Stimulated activated naive CD4-positive, alpha-beta T cell (primary cell): ENCODE measurements at places on chromosomes 11 and 22.

GRCh38 chr22:43276321-43276720, 66.9 kb downstream of the SCUBE1 start:
- DNase-seq: no peak

- DNase-seq: no peak
Measured at GRCh38 chr11:116879800-116880625, 42.6 kb upstream of the APOA1 start.

DNA sequence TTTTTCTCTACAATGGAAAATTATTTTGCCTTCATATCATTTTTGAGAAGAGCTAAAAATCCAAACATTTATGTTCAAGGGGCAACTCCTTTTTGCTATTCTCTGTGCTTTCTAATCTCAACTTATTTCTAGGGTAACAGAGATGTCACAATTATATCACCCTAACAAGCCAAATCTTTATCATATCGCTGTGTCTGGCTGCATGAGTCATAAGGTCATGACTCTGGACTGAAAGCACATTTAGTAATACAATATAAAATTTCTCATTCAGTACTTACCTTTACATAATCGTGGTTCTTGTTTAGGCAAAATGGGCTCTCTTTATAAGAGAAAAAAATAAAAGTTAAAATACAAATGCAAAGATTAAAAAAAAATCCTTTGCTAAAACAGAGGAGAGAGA, 326.0 kb downstream of the CASP12 start:
- DNase-seq: no peak

DNA sequence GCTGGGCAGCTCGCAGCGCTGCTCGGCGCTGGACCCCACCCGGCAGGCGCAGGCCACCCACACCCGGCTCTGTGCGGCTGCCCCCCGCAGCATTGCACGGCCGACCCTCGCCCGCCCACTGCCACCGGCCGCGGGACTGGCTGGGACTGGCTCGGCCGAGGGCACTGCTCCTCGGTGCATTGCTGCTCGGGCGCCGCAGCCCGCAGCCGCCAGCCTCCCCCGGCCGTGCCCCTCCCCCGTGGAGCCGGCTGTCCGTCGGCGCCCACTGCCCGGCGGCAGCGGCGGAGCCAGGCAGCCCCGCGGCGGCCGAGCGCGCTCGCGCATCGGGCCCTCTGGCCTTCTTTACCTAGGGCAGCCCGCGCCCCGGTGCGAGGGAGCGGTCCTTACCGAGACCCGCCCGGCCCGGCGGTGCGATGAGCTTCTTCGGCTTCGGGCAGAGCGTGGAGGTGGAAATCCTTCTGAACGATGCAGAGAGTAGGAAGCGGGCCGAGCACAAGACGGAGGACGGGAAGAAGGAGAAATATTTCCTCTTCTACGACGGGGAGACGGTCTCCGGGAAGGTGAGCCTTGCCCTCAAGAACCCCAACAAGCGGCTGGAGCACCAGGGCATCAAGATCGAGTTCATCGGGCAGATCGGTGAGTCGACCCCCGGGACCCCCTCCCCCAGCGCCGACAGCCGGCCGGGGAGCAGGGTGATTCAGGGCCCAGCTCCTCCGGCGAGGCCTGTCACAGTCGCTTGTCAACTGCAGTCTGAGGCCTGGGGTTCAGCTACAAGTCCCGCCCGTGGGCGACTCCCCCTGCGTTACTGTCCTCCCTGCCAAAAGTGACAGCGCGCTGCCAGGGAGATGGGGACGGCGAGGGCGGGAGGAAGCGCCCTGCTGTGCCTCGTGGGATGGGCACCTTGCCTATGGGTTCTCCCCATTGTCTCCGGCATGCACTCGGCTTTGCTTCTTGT, 516 bp downstream of the VPS26B start:
- peak; percentile 58 for DNase-seq

DNA sequence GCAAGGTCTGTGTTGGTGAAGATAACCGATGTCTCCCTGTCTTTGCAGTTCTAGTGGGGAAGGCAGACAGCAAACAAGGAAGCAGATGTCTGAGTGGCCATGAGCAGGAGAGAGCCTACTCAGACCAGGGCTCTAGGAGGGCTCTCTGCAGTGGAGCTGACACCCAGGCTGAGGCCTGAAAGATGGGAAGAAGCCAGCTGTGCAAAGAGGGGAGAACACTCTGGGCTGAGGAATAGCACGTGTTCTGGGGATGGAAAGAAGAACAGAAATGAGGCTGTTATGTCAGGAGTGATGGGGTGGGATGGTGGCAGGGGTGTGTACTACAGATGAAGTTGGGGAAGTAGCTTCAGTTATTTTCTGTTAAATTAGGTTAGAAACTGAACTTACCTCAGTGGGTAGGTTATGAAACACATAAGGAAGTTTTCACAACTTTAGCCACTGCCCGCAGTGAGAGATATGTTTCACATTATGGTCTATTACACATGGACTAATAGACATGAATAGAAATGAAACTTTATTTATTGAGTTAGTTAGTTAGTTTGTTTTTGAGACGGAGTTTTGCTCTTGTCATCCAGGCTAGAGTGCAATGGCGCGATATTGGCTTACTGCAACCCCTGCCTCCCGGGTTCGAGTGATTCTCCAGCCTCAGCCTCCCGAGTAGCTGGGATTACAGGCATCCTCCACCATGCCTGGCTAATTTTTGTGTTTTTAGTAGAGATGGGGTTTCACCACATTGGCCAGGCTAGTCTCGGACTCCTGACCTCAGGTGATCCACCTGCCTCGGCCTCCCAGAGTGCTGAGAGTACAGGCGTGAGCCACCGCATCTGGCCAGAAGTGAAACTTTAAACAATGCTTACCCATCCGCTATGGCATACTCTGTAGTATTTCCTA, 7.8 kb downstream of the DCPS start:
- DNase-seq: no peak

GRCh38 chr11:84333221-84333620, 1047.1 kb upstream of the CCDC90B start:
- DNase-seq: no peak

DNA sequence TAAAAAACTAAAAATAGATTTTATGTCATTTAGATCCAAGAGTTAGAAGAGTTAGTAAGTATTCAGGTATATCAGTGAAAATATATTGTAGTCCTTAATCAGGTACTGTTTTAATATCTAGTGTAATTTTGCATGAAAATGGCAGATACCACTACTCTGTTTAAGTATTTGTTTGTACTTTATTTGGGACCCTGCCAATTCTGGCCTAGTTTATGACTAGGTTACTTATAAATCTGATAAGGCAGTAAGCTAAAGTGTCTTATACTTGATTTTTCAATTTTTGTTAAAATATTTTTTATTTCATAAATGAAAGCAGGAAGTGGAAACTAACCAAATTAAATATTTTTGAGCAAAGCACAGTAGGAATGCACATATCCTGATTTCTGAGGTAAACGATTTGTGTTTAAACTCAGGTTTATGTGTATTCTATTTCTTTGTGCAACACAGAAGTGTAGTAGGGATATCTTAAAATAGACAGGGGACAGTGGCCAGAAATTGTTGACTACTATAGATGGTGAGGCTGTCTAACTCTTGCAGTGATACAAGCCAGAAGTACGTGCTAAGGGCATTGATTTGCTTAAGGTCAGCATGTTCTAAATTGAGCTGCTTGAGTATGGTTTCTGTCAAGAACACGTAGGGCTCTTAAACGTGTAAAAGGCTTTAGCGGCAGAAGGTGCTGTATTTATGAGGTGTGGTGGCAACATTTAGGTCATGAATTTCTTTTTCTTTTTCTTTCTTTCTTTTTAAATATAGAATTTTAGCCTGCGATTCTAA, 34.0 kb downstream of the HIPK3 start:
- no peak for DNase-seq

- no peak for DNase-seq
Measured at GRCh38 chr22:25746012-25746373, 4.0 kb downstream of the MYO18B start.

DNA sequence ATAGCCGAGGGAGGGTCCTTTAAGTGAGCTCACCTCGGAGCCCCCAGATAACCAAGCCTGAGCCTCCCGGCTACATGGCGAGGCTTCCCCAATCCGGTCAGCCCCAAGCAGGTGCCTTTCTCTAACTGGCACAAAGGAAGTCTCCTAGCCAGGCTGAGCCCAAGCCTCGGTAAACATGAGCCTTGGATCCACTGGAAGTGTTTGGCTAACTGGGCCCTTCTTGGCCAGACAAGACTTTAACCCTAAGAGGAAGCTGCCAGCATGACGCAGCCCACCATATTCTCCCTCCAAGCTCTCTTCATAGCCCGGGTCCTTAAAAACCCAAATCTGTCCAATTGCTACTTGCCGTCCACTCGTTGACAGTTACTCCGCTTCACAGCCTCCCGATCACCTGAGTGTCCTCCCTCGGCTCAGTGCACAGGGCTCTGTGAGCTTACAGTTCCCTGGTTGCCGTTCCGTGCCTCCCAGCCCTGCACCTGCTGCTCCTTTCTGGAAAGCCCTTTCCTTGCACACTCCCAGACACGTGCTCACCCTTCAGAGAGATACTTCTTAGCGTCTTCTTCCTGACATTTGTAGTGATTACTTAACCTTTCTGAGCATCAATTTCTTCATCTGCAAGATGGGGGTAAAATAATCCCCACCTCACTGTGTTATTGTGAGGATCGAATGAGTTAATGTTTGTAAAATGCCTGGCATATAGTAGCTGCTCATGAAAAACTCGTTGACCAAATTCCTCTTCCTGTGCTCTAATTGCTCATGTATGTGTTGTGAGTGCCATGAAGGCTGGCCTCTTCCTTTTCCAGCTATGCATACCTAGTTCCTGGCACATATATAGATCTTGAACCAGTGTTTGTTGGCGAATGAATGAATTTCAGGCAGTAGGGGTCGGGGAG, 25.6 kb downstream of the TXN2 start:
- DNase-seq: no peak

DNA sequence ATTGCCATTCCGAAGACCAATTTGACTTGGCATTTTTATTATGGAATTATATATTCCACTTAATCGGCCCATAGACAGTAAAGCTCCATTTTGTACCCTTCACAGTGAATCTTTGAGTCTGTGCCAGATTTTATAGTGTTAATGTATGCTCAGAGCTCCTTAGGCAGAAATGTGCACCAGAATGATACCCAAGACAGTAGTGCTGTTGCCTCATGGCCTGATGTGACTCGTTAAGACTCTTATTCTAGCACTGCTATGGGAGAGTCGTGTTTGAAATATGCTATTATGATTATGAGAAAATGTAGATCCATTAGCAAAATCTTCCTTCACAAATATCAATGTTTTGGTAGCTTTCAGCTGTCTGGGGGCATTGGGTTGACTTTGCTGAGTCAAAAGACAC, 209.8 kb upstream of the RAG2 start:
- DNase-seq: no peak

- no peak for DNase-seq
Measured at GRCh38 chr22:21014726-21015465, at the start of gene P2RX6. P2RX6 (plus strand) TSS chr22:21015165; CDS start chr22:21015175, 10 bp downstream.

- DNase-seq: no peak
Measured at GRCh38 chr11:93128574-93128973, 69.2 kb downstream of the SLC36A4 start.

GRCh38 chr11:20715464-20715863, 46.1 kb downstream of the NELL1 start:
- DNase-seq: no peak

- no peak for DNase-seq
Measured at GRCh38 chr11:114015117-114015516, 40.2 kb downstream of the HTR3A start.

DNA sequence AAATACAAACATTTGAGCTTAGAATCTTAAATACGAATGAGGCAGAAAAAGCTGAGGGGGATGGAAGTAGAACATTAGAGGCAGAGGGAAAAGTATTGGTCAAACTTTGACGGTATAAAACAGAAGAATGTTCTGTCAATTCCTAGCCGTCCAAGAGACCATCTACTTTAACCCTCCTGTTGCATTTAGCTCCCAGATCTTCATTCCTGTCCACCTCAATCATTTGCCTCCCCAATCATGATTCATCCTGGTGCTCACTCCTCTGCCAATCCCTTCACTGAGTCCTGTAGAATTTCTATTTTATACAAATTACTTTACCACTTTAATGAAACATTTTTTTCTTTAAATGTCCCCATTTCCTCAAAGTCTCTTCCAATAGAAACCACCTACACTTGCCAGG, 28.2 kb downstream of the C2CD3 start:
- no peak for DNase-seq

GRCh38 chr11:83648610-83649527, 362.7 kb upstream of the CCDC90B start:
- no peak for DNase-seq

- DNase-seq: no peak
Measured at GRCh38 chr11:108733479-108734116, 68.7 kb downstream of the DDX10 start.

DNA sequence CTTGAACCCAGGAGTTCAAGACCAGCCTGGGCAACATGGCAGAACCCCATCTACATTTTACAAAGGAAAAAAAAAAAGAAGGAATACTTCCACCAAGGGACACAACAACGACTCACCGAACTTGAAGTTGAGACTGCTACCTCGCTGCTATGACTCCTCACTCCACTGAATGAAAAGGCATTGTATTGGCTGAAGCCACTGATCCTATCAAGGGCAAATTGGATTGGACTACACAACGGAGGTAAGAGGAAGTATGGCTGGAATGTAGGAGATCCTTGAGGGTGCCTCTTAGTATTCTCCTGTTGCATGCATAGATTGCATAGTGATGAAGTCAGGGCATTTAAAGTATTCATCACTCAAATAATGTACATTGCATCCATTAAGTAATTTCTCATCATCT, 97.9 kb downstream of the CWF19L2 start:
- no peak for DNase-seq

- no peak for DNase-seq
Measured at GRCh38 chr22:41834005-41834944, 1.4 kb downstream of the SREBF2 start.

DNA sequence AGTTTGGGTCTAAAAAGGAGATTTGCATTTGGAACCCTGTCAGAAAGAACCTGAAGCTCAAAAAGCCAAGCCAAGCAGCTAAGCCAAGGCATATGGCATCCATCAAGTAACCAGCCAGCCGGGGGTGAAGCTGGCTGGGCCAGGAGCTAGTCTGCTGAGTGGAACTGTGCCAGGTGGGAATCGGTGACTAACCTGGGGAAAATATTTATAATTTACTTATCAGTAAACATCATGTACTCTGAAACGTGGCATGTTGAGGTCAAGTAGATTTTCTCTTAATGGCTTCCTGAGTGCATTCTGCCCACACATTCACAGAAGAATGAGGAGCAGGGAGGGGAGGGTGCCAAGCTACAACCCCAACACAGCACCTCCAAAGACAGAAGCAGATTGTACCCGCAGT, 70.5 kb upstream of the SESN3 start:
- DNase-seq: no peak

DNA sequence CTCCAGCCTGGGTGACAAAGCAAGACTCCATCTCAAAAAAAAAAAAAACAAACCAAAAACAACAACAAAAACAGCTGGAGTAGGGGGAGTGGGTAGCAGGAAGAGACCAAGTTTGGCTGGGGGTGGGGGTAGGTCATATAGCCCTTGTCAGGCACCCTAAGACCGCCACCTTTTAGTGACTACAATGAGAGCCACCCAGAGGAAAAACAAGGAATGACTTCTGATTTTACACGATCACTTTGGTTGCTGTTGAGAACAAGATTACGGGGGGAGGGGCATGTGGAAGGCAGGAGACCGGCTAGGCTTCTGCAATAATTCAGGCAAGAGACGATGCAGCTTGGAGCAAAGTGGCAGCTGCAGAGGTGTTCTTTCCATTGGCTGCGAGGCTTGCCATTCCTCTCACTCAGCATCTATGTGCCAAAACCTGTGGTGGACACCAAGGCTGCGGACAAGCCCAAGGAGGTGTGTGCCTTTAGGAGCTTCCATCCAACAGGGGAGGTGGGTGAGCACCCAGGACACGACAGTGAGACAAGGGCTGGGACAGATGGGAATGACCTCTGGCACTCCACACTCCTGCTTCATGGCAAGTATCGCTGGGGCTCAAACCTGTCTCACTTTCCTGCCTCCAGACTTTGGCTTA, 1.7 kb downstream of the RPS19BP1 start:
- DNase-seq: no peak

GRCh38 chr11:120043328-120043945, 94.5 kb downstream of the TRIM29 start:
- no peak for DNase-seq
